ENCODE measurements at places on chromosomes 2 and 18.

DNA sequence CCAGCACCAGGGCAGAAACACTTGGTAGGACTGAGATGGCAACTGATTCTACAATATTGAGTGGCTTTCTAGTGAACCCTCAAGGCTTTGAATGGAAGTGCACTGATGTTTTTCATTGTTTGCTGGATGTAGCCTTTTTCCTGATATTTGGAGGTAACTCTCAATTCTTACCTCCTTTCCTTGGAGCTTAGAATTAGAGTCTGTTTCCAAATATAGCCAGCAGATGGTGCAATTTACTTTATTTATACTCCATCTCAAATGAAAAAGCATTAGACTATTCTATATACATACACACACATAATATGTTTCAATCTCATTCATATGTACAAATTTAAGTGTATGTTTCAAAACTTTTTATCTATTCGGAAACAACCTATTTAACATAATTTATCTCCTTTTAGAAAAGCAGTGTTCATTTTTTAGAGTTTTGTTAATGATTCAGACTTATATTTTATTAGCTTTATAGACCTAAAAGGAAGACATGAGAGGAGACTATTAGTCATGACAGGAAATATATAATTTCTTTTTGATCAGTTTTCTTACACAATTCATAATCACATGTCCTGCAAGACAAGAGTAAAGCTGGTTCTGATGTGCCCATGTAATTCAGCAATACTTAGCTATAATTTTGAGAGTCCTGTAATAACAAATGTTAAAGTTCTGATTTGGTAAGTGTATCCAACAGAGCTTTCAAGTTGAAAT is 124.8 kb downstream of the NUP35 start:
- DNase-seq = peak; percentile 41

DNA sequence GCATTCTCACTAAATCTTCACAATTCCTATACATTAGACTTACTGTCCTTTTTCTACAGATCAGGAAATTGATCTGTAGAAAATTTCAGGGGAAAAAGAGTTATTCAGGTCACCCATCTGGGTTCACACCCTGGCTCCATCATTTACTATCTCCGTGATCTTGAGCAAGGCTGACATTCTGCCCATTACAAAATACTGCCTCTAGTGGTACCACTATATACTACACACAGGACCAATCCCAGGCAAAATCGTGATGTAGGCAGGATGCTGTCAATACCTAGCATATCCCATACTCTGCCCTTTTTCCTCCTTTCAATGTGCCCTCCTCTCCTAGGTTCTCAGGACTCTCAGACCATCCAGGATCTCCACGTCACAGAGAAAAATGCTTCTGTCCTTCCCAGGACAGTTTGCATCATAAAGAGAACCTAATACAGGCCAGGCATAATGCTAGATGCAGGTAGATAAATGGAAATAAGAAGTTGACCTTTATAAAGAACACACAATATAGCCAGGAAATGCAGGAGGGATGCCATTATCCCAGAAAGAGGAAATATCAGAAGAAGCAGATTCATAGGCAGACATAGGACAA is 101.9 kb downstream of the CDH20 start:
- no peak for DNase-seq

DNA sequence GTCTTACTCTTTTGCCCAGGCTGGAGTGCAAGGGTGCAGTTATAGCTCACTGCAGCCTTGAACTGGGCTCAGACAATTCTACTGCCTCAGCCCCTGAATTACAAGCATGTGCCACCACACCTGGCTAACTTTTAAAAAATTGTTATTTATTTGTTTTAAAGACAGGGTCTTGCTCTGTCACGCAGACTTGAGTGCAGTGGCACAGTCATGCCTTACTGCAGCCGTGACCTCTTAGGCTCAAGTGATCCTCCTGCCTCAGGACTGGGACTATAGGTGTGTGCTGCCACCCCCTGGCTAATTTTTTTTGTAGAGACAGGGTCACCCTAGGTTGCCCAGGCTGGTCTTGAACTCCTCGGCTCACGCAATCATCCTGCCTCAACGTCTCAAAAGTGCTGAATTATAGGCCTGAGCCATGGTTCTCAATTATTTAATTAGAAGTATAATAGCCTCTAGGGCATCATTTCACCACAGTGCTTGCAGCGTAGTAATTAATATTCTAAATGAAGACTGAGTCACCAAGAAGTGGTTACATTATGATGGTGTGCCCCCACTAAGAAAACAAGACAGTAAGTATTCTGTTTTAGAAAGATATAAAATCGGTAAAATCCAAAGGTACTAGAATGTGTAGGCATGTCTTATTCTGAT is 69.6 kb downstream of the EML4 start:
- DNase-seq = peak; percentile 37

DNA sequence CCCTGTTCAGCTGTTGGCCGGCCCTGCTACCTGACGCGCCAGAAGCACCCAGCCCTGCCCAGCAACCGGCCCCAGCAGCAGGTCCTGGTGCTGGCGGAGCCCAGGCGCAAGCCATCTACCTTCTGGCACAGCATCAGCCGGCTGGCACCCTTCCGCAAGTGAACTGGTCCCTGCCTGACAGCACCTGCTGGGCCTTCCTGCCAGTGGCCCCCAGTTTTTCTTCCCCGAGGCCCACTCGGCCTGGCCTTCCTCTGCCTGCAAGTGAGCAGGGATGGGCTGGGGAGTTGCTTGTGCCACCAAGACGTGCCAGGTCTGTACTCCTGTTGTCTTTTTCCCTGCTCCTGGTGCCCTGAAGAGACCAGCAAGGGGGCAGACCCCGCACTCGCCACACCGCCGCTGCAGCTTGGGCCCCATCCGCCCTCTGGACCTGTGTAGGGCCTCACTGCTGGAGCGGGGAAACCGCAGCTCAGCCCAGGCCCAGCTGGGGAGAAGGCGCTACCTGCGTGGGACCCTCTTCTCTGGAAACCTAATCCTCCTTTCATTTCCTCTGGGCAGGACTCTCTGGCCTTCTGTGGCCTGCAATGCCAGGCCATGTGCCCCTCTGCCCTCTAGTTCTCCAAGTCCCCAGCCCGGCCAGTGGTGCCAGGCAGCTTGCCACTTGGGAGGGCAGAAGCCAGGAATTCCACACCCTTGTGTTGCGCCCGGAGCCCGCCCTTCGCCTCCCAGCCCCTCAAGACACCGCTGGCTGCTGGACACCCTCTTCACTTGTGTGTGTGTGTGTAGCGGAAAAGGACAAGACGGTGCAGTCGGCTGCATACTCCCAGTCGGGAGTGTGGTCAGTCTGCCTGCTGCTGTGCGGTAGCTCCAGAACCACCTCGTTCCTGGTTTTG is 47.0 kb downstream of the FAM168B start:
- DNase-seq = no peak

GRCh38 chr2:7646661-7647060 is 729.4 kb downstream of the RNF144A start:
- DNase-seq = no peak

GRCh38 chr2:26088038-26088643 is 54.3 kb downstream of the RAB10 start:
- DNase-seq = peak; percentile 27

DNA sequence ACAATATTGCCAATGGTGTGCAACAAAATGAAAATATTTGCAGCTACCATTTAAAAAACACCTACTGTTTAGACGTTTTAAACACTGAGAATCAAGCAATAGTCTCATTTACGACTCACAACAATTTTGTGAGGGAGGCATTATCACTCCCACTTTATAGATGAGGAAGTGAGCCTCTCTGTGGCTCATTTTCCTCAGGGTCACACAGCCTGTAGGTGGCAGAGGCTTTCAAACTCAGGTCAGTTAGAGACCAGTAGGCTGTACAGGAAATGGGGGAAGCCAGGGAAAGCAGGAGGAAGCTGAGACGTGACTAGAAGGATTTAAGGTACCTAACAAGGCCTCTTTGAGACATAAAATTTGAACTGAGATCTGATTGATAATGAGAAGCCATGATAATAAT is 95.0 kb upstream of the ZNF521 start:
- no peak for DNase-seq

- no peak for DNase-seq
Measured at GRCh38 chr2:240435948-240436682, 652 bp downstream of the GPC1 start.

DNA sequence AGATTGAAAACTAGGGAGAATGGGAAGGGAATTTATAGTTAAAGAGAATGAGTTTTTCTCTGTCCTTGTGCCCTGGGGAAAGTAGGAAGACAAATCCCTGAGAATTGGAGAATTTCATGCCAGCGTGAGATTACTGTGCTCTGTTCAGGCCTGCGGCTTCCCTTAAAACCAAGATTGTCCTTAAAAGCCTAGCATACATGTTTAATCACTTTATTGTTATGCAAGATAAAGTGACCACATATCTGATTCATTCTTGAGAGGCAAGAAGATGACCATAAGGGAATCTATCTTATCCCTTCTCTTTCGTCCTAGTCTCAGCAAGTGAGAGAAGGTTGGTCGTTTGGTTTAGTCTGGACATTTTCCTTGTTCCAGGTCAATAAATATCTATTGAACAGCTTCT is 75.9 kb downstream of the ADCYAP1 start:
- no peak for DNase-seq

- DNase-seq = no peak
Measured at GRCh38 chr2:238775591-238775990, 72.3 kb upstream of the TWIST2 start.

- DNase-seq = no peak
Measured at GRCh38 chr2:234286118-234286598, 210.7 kb downstream of the ARL4C start.

- DNase-seq = no peak
Measured at GRCh38 chr2:196220671-196221070, 49.3 kb upstream of the STK17B start.

DNA sequence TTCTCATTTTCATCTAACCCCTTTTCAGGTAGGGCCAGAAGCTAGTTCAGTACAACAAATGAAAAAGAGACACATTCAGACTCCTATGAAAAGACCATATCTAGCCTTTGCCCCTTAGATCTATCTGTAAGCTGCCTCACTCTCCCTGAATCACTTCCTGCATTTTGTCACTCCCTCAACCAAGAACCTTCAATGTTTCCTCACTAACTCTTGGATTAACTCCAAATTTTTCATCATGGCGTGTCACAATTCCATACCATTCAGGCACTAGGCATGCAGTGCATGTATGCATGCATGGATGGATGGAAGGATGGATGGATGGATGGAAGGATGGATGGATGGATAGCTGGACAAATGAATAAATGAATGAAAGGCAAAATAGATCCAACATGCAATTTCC is 356.9 kb downstream of the TNS1 start:
- no peak for DNase-seq

DNA sequence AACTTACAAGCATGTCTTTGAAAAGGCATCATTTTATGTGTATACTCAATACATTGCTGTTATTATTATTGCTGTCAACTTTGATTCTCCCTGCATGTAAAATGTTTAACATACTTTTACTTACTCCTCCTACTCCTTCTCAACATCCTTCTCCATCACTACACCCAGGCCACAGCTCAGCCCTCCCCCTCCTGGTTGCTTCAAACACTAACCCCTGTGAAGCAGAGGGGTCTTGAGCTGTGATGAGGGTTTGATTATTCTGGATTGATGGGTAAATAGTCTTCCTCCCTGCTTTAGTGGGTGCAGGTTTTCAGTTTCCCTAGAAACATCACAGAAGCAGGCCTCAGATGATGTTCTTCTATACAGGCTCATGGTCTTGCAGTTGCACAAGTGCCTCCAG is 221.0 kb downstream of the OSR1 start:
- no peak for DNase-seq

GRCh38 chr2:197113275-197113711 is 186.8 kb upstream of the PGAP1 start:
- peak; percentile 29 for DNase-seq

GRCh38 chr2:183195397-183195796 is 71.2 kb downstream of the NUP35 start:
- DNase-seq = no peak

DNA sequence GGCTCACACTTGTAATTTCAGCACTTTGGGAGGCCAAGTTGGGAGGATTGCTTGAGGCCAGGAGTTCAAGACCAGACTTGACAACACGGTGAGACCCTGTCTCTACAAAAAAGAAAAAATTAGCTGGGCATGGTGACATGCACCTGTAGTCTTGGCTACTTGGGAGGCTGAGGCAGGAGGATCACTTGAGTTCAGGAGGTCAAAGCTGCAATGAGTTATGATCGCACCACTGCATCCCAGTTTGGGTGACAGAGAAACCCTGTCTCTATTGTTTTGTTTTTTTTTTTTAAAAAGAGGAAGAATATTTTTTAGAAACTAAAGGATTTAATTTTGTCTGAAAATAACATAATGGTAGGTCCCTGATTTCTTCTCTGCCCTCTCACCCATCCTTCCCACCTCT is 79.4 kb upstream of the TMEM200C start:
- no peak for DNase-seq

GRCh38 chr2:205800773-205801172 is 118.5 kb downstream of the NRP2 start:
- DNase-seq = no peak

DNA sequence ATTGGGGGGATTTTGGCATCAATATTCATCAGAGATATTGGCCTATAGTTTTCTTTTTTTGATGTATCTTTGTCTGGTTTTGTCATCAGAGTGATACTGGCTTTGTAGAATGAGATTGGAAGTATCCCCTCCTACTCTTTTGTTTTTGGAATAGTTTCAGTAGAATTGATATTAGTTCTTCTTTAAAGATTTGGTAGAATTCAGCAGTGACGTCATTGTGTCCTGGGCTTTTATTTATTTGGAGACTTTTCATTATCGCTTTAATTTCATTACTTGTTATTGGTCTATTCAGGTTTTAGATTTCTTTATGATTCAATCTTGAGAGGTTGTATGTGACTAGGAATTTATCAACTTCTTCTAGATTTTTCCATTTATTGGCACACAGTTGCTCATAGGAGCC is 825.5 kb upstream of the NXPH2 start:
- DNase-seq = no peak

DNA sequence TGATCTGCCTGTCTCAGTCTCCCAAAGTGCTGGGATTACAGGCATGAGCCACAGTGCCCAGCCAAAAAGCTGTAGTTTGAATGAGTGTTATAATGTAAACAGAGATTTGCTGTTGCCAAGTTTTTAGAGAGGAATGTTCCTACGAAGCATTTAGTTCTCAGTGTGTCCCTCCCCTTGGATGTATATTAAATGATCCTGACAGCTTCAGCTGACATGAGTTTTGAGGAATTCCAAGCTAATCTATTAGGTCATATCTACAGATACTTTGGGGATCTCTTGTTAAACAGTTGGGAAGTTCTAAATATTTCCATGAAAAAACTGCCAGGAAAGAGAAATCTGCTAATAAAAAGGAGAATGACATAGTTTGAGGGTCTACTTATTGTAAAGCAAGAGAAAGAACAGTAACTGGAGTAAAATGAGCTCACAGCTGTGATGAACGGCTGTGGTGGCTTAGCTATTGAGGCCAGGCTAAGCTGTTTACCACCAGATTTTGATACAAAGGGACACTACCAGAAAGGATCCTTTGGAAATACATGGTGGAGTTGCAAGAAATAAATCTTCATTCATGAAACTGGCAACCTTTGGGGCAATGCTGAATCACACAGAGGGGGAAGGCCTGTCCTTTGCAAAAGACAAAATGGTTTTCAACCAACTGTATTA is 2.6 kb upstream of the STON1 start:
- DNase-seq = no peak

DNA sequence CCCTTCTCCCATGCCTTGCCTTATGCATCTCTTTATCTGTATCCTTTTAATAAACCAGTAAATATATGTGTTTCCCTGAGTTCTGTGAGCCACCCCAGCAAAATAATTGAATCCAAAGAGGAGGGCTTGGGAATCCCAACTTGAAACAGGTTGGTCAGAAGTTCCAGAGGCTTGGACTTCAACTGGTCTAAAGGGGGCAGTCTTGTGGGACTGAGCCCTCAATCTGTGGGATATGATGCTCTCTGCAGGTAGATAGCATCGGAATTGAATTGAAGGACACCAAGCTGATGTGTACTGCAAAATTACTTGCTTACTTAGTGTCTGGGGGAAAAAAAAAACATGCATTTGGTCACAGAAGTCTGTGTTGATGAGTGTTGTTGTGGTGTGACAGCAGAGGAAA is 1033.5 kb upstream of the TMEFF2 start:
- DNase-seq = no peak
